ENCODE measurements at places on chromosomes 4 and X. TPM values are rescaled to one million over a fixed set of nuclear protein-coding genes. Genes with fewer than 3 reads are reported as not detected.

The GBA3 gene
- total RNA-seq: not detected

The CACNA1F gene
- not detected for total RNA-seq

The EFHC2 gene
- total RNA-seq: 0.83 TPM

The AKAP4 gene
- total RNA-seq: not detected

The CLTRN gene
- 0.12 TPM for total RNA-seq

The NAP1L3 gene
- 4.7 TPM for total RNA-seq

The HTN3 gene
- total RNA-seq: not detected
